Eye (tissue), 1 donor: ENCODE measurements at places on chromosomes 2 and 18.

DNA sequence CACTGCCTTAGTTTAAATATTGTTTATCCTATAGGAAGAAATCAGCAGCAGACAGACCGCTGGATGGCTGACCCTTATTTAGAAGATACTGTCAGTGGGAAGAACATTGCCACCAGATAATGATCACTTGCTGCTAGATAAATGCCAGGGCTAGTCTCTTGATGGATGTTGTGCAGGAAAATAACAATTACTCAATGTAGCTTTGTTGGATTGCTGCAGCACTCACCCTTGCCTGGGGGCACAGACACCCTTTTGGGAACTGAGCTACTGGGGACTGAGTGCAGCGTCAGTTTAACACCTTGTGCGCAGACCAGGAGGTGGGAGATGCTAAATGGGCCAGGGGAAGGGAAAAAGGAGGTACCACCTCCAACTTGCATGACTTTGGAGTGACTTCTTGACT, 64.2 kb upstream of the CAPN13 start:
- no peak for DNase-seq

DNA sequence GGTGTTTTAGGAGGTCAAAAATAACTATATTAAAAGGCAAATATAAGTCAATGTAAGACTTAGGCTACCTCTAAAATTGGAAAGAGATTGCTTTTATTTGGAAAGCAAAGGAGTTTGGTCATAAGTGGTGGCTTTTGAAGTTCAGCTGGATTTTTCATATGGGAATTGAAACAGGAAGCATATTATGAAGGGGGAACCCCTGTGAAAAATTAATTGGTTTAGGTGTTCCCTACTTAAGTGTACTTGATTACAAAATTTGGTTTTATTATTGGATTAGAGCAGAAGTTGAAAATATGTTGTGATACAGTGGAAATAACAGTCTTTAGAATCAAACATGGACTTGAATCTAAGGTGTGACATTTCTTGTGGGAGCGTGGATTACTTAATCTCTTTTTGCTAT, 121.4 kb upstream of the TTC27 start:
- DNase-seq = no peak

DNA sequence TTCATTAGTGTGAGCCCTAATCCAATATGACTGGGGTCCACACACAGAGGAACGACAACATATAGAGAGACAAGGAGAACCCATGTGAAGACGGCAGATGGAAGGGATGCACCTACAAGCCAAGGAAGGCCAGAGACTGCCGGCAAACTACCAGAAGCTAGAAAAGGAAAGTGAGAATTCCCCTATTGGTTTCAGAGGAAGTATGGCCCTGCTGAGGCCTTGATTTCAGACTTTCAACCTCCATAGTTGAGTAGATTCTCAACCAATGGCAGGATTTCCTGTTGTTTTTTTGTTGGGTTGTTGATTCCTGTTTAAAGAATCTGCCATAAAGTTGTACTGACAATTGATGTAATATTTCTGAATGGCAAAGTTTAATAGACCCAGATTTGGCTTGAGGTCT, 241.5 kb downstream of the SATB2 start:
- DNase-seq = no peak

DNA sequence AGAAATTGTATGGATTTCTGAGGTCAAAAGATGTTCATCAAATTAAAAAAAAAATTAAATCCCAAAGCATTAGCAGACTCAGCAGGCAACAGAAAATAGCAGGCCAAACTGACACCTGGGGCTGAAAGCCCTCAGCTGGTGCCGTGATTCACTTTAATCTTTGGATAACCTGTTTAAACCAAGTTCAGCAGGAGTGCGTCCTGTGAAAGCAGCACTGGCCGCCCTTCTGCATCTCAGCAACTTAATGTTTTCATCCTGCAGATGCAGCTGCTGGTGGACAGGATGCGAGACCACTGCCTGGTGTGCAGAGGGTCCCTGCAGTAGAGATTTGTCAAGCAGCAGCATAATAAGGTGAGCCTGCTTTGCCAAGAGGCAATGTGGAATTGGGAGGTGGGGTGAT, 41.2 kb downstream of the CCDC68 start:
- no peak for DNase-seq

DNA sequence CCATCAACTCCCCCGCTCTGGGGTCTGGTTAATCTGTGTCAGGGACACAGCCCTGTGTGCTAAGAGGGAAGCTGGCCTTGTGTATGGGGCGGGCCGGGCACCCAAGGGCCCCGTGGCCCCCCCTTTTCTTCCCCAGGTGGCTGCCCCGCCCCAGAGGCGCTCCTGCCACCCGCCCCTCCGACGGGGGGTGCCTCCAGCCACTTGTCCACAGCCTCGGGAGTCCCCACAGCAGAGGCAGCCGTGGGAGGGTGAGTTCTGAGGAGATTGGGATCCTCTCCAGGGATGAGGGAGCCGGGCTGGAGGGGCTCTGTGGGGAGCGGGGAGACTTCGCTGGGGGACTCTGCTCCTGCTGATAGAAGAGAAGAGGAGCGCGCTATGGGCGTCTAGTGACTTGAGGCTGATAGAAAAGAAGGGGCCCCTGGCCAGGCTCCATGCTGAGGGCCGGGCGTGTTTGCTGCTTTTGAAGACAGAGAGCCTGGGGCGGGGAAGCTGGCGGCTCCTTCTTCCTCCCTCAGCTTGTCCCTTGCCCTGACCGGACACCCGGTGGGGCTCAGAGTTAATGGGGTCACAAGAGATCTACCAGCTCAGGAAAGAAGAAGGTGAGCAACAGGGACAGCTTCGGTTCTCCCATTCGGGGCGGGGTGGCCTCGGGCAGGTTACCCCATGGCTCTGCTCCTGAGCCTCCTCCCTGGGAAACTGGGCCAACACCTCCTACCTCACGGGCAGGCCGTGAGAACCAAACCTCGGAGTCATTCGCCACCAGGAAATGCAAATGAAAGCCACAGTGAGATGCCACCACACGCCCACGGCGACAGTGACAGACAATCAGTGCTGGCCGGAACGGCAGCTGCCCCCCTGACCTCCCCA, 89.4 kb upstream of the TAF1B start:
- DNase-seq = no peak

DNA sequence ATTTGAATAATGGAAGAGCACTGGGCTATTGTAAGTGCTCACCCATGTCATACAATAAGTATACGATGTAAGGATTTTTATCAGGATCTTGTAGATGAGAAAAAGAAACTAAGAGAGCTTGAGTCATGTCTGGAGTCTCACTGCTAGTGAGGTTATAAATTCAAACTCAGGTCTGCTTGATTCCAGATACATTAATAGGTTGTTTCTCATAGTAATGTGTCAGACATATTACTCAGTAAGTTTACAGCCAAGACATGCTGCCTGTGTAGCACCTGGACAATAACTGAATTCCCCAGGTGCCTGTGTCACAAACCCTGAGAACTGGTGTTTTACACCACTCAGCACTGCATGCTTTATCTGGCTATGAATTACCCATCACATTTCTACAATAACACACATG, 216.9 kb upstream of the LRP1B start:
- no peak for DNase-seq

- DNase-seq = no peak
Measured at GRCh38 chr2:86204458-86204857, 5.2 kb downstream of the MRPL35 start.

DNA sequence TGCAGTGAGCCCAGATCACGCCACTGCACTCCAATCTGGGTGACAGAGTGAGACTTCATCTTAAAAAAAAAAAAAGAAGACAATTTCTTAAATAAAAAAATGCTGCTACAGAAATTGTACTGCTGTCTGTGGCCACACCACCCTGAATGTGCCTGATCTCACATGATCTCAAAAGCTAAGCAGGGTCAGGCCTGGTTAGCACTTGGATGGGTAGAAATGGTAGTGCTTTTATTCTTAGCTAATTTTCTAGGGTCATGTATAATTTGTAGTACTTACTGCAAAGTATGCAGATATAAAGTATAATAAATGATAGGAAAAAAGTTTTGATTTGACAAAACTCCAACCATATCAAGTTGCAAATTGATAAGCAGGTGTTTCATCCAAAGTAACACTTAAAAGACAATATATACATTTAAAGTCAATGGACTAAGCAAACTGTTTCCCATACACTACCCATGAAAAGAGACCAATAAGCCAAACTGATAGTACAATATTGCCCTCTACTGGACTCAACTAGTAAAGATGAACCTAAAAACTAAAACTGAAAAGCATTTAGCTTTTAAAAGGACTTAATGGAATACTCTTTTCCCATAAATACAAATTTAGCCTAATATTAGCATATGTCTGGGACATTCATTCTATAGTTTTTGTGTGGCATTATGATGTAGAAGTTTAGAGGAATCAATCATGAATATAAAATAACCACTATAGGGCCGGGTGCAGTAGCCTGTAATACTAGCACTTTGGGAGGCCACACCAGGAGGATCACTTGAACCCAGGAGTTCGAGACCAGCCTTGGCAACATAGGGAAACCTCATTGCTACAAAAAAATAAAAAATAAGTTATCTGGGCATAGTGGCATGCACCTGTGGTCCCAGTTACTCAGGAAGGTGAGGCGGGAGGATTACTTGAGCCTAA, 18.6 kb upstream of the PEX13 start:
- peak; percentile 74 for DNase-seq

- DNase-seq = no peak
Measured at GRCh38 chr18:48418539-48419276, 9.5 kb upstream of the ZBTB7C start.

DNA sequence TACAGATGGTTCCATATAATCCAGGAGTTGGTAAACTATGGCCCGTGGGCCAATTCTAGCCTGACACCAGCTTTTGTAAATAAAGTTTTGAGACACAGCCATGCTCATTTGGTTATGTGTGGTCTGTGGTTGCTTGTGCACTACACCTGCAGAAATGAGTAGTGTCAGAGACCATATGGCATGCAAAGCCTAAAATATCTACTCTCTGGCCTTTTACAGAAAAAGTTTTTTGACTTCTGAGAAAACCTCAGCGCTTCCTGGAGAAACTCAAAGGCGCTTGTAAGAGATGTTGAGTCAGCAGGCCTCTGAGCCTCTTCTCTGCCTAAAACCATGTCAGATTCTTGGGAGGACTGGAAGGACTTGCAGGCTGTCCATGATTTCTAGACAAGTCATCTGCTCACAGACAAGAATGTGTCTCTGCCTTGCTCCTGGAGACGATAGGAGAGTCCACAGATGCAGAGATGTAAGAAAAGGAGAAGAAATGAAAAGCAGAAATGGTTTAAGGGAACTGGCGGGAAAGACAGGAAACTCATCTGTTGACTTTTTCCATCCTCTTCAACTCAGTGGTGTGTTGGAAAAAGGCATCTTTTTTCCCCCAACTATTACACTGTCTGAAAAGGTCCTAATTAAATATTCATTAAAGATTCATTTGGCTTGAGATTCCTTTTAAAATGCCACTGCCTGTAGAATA, 5.2 kb downstream of the TTC39C start:
- no peak for DNase-seq

- DNase-seq = no peak
Measured at GRCh38 chr2:37390777-37391176, 46.3 kb downstream of the QPCT start.

DNA sequence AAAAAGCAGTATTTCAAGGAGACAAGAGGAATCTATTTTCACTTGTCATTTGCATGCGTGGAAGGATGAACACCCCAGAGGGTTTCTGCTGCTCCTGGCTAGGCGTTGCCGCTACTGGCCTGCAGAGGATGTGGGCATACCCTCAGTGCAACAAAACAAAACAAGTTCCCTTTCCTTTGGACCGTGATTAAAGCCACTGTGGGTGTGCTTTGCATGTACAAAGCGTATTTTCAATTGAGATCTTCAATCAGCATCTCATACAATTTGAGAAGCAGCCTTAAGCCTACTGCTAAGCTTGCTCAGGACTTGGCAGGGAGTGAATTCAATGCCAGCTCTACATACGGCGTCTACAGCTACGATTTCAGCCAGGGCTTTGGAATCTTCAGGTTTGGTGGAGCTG, 298.4 kb downstream of the LPIN1 start:
- DNase-seq = no peak

- DNase-seq = no peak
Measured at GRCh38 chr2:51981783-51982182, 949.9 kb upstream of the NRXN1 start.

DNA sequence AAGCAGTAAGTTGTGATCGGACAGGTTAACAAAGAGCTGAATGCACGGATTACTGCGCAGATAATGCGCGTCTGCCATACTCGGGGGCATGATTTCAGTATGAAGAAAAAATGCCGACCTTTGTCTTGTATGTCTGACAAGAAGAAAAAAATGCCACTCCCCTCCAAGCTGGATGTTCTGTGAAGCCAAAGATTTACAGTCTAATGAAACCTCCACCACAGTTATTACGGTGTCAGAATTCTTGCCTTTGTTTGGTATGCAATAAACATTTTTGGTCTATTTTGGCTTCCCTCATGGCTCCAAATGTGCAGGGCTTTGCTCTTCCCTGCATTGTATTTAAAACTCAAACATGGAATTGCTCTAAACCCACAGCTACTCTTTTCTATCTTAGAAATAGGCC, 72.2 kb upstream of the THUMPD2 start:
- peak; percentile 50 for DNase-seq

DNA sequence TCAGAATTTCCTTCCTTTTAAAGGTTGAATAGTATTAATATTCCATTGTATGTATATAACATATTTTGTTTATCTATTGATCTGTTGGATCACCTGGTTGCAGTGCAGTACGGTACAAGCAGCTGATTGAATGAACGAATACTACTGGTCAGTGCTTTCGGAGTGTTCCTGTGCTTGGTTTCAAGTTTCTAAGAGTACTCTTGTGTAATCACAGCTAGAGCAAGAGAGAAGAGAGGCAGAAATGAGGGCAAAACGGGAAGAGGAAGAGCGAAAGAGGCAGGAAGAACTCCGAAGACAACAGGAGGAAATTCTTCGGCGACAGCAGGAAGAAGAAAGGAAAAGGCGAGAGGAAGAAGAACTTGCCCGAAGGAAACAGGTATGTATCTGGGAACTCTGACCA, 40.3 kb upstream of the KCNJ13 start:
- no peak for DNase-seq

DNA sequence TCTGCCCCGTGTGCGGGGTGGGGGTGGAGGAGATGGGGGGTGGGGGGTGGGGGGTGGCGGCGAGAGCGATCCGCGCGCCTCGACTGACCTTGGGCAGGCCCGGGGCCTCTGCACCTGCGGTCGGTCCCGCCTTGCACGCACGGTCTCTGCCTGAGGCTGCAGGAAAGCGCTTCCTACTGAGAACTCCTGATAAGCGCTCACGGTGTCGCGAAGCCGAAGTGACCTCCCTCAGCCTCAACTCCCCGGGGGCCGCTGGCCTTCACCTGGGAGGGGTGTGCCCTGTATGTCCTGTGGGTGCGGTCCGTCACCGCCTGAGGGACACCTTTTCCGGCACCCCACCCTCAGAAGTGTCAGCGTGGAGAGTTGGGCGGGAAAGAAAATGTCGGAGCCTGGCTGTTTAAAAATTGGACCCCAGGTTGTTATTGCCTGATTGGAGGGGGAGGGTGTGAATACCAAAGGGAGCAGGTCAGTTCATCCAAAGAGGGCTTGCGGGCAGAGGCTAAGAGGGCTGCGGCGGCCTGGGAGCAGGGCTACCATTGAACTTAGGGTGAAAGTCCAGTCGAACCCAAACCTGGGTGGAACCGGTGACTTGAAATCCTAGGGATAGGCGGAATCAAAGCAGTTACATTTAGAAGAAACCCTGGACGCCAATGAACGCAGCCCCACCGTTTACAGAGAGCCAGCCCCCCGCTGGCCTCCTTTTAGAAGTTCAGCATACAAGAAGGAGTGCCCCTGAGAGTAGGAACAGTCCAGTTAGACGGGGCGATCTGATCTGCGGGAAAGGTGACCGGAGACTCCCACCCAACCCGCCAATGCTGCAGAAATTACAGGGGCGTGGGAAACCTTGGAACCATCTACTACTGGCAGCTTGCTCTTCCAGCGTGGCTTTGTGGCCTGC, 1.2 kb downstream of the MAL start:
- DNase-seq = peak; percentile 50
